NCI-H2029 (cell line): ENCODE measurements at places on chromosomes 7 and 10.
A peak's percentile ranks its signal among the peaks of the same experiment; 100 is the strongest.

- no peak for DNase-seq
Measured at GRCh38 chr10:3805201-3805790, 20.3 kb upstream of the KLF6 start.

DNA sequence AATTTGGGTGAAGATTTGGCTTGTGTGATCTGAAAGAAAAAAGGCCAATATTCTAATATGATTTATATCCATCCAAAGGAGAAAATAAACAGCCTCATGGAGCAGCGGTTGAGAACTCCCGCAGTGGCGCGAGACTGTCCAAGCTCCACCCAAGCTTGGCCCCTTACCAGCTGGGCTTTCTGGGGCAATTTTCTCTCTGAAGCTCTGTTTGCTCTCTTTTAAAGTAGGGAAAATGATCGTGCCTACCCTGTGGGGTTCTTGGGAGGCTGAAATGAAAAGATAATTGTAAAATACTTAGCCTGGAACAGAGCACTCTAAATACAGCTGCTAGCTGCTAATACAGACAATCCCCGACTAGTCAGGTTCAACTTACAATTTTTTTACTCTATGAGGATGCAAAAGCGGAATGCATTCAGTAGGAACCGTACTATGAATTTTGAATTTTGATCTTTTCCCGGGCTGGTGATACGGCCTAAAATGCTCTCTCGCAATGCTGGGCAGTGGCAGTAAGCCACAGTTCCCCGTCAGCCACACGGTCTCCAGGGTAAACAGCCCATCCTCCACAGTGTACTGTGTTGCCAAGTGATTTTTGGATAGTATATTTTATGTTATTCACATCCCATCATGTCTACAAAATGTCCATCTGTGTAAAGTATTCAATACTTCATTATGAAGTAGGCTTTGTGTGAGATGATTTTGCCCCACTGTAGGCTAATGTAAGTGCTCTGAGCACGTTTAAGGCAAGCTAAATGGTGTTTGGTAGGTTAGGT is 137.7 kb downstream of the CHN2 start:
- peak; percentile 79 for DNase-seq

DNA sequence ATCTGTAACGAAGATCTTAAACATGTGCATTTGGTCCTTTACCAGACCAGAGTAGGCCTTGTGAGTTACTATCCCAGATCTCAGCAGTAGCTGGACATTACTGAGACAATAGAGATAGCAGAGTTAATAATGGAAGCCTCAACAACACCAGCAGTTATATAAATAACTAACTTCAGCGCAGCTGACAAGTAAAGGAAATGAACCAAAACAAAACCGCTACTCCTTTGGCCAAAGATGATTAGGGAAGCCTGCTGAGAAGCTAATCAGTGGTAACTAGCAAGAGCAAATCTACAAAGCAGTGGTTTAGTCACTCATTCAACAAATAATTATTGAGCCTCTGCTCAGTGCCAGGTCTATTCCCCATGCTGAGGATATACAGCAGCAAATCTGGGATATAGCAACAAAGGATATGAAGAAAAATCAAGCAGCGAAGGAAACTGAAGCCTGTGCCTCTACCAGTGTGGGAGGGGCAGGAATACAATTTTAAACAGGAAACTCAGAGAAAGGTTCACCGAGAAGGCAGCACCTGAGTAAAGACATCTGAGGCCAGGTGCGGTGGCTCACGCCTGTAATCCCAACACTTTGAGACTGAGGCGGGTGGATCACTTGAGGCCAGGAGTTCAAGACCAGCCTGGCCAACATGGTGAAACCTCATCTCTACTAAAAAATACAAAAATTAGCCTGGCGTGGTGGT is 103.6 kb downstream of the ELMO1 start:
- DNase-seq = no peak

- DNase-seq = peak; percentile 58
Measured at GRCh38 chr7:147196481-147196880, 1079.9 kb downstream of the CNTNAP2 start.

GRCh38 chr7:38178695-38179344 is 775 bp downstream of the STARD3NL start:
- no peak for DNase-seq

GRCh38 chr7:125445836-125446235 is 516.2 kb upstream of the POT1 start:
- no peak for DNase-seq

- DNase-seq = no peak
Measured at GRCh38 chr10:97673736-97674525, 13.1 kb downstream of the AVPI1 start.

DNA sequence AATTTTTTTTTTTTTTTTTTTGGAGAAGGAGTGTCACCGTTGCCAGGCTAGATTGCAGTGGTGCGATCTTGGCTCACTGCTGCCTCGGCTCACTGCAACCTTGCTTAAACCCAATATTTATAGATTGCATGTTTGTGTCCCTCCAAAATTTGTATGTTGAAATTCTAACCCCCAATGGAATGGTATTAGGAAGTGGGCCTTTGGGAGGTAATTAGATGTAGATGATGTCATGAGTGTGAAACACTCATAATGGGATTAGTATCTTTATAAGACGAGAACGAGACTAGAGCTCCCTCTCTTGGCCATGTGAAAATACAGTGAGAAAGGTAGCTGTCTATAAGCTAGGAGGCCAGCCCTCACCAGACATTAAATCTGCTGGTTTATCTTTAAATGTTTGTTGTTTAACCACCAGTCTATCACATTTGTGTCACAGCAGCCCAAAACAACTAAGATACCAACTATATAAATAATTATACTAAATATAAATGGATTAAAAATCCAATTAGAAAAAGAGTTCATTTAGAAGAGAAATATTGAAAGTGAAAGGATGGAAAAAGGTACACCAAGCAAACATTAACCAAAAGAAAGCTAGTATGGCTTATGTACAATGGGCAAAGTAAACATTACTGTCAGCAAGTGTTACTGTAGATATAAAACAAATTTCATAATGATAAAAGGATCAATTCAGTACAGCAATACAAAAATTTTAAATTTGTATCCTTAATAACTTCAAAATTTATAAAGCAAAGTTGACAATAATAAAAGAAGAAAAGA is 9.3 kb downstream of the TCAF1 start:
- peak; percentile 58 for DNase-seq

DNA sequence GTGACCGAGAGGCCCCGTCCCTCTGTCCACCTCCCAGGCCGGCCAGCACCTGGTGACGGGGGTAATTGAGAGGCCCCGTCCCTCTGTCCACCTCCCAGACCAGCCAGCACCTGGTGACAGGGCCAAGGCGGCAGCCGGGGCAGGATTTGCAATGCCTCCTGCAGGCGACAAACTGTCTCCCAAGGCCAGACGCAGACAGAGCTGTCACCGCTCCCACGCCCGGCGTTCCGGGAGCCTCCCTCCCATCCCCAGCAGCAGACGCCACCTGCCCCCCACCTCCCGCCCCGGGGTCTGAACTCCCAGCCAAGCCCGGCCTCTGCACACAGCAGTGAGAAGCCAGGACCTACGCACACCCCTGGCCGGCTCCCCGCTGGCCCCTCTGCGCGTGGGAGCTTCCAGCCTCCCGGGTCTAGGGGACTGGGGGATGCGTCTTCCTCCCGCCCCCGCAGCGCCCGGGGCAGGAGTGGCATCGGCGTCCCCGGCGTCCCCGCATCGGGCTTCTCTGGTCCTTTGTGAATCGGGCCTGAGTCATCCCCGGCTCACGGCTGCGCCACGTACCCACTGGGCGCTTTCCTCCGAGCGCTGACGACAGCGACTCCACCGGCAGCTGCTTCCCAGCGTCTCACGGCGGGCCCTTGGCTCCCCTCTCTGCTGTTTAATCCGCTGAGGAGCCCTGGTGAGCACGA is 95.1 kb upstream of the DIP2C start:
- peak; percentile 2 for DNase-seq

DNA sequence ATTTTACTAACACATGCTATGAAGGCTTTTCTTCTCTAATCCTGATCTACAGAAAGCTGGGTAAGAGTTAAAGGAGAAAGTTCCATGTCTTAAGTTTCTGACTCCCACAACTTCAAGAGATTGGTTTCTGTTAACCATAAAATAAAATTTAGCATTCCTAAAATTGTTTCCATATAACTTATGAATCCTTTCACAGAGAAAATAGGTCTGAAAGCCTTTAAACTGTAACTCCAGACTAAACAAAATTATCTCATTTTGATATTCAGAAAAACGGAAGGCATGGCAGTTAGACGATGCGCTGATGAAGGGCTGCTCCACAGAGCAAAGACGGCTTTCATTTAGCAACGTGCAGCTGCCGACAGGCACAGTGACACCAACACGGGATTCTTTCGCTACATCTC is 133.3 kb downstream of the SLC25A13 start:
- no peak for DNase-seq

DNA sequence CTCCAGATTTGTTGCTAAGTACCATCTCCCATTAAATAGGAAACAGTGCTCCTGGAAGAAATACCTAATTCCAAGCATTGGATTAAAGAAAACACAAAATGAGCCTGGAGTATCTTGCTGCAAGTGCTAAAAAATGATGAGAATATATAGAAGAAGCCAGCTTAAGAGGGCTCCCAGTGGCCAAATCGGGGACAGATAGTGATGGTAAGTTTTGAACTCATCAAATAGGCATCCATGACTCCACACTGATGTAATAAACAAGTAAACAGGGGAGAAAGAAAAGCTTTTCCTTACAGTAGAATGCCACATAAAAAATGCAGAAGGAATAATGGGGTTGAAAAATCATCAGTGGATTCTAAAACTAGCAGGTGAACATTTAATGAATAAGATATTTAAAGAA is 72.4 kb downstream of the CTTNBP2 start:
- DNase-seq = no peak

GRCh38 chr10:74194999-74195398 is 44.0 kb downstream of the ADK start:
- no peak for DNase-seq

- DNase-seq = no peak
Measured at GRCh38 chr10:112160834-112161233, 22.7 kb downstream of the GPAM start.

DNA sequence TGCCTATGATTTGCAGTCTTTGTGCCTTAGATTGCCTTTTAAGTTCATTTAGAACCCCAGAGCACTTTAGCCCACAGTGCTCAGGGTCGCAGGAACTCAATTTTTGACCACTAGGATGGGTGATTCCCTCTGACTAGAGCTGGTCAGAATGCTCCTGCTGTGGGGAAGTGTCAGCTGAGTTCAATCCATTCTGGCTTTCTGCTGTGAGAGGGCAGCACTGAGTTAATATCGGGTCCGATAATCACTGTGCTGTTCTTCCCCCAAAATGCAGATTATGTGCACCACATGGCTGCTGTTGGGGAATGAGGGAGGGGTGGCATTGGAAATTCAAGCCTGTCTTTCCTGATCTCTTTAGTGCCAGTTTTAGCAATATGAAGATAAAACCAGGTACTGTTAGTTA is 886.4 kb downstream of the DNAJB9 start:
- no peak for DNase-seq

DNA sequence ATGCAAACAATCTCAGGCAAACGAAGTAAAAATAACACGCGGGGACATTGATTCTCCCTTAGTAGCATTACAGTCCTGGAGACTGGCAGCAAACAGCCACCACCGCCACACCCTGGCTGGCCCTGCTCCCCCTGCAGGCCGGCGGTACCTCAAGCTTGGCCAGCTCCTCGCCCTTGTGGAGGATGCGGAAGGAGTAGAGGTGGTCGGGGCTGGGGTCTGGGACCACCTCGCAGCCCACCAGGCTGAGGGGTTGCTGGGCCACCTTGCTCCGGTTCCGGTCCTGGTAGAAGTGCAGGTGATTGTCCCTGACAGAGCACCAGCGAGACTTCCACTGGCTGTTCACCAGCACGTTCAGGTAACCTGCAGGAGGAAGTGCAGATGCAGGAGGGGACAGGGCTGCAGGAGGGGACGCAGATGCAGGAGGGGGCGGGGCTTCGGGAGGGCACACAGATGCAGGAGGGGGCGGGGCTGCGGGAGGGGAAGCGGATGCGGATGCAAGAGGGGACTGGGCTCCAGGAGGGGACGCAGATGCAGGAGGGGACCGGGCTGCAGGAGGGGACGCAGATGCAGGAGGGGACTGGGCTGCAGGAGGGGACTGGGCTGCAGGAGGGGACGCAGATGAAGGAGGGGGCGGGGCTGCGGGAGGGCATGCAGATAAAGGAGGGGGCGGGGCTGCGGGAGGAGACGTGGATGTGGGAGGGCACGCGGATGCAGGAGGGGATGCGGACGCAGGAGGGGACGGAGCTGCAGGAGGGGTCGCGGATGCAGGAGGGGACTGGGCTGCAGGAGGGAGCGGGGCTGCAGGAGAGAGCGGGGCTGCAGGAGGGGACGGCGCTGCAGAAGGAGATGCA is 65.7 kb downstream of the VWA2 start:
- DNase-seq = peak; percentile 65

GRCh38 chr10:30489346-30489745 is 55.4 kb downstream of the MAP3K8 start:
- no peak for DNase-seq

DNA sequence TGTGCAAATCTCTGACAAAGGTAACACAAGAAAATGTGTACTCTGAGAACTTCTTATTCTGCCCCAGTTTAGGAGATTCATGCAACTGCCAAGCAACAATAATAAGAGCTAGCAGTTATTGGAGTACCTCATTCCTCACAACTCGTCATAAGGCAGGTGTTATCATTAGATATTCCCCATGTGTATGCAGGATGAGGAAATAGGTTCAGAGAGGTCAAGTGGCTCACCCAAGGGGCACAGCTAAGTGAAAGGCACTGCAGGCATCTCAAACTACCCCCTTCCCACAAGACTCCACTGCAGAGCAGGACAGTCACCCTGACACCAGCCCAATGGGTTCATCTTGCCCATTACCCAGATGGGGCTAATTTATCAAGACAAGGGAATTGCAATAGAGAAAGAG is 1.3 kb upstream of the GSTK1 start:
- no peak for DNase-seq

DNA sequence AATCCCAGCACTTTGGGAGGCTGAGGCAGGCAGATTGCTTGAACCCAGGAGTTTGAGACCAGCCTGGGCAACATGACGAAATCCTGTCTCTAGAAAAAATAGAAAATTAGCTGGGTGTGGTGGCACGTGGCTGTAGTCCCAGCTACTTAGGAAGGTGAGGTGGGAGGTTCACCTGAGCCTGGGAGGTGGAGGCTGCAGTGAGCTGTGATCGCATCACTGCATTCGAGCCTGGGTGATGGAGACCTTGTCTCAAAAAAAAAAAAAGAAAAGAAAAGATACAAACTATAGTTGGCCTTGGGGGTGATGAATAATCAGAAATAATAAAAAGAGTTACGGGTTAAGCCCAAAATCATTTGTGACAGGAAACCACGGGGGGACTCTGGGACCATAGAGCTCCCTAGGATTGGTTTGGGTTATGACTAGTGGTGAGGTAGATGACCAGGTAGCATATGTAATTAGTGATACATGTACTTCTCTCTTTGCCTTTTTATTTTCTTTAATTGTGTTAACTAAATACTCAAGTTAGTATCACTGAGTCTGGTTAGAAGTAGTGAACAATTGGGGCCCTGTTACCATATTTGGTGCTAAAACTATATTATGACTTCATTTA is 10.4 kb upstream of the ASCC1 start:
- no peak for DNase-seq

GRCh38 chr10:132570265-132570664 is 32.7 kb downstream of the INPP5A start:
- DNase-seq = no peak
